ENCODE measurements at places on chromosomes 1 and 21.
A peak's percentile ranks its signal among the peaks of the same experiment; 100 is the strongest.

DNA sequence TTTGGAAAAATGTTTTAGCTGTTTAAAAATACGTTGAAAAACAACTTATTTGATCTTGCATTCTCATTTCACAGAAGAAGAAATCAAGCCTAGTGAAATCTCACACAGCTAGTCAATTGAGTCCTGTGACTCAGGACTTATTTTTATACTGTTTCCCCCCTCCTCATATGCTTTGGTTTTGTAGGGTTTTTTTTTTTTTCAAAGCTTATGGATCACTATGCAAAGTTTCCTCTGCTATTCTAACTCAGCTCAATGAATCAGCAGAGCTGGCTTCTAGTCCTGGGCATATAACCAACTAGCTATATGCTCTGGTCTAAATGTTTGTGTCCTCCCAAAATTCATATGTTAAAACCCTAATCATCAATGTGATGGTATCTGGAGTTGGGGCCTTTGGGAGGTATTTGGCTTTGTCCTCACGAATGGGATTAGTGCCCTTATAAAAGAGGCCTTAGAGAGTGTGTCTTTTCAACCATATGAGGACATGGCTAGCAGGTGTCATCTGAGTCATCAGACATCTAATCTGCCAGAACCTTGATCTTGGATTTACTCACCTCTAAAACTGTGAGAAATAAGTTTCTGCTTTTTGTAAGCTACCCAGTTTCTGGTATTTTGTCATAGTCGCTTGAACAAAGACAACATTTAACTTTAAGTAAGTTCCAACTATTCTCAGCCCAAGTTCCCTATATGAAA, 317.2 kb upstream of the C1orf87 start:
- DNase-seq, result no peak

- DNase-seq, result no peak
Observed at GRCh38 chr1:39328586-39329121, 124.2 kb downstream of the MACF1 start.

DNA sequence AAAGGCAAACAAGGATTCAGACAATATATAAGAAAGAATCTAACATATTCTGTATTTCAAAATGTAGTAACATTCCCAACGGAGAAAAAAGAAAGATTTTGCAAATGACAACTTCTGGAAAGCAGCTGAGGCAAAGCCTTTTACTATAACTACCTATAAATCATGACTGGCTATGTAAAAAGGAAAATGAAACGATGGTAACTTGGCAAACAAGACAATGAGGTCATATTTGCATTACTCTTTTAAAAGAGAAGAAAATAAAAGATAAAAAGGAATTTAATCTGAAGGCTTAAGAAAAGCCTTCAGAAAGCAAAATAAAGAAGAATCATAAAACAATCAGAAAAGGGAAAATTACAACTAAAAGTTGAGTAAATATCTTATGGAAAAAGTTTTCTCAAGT, 25.1 kb upstream of the ASPM start:
- DNase-seq, result no peak

DNA sequence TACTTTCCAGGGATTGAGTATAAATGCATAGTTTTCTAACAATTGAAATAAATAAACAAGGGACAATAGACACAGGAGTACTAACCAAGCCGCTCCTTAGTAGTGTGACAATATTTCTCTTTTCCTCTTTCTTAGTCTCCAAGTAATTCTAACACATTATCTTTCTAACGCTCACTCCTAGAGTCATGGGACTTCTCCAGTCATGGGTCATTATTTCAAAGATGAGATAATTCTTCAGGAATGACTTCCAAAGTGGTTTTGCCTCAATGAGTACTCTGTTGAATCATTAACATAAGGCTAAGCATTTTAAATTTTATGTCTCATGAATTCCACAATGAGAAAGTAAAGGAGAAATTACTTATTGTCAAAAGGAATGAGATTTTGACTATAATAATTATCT, 605.8 kb upstream of the ADAMTS5 start:
- DNase-seq, result no peak

DNA sequence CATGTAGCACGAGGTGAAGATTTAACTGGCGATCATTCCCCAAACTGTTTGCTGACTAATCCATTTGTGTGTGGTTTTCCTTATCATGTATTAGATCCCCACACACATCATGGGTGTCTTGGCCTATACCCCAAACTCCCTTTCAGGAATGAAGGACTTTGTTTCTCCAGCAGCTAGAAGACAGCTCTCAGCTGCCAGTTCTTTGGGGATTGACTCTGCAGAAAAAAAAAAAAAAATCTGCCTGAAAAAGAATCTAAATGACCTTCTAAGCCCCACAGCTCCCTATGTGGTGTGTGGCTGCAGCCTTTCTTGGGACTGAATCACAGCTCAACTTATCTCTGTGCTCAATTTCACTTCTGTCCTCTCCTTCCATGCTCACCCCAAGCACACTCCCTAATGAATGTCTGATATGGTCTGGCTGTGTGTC, 256.3 kb upstream of the DUSP10 start:
- no peak for DNase-seq

GRCh38 chr1:146039844-146040194, 18.3 kb upstream of the HJV start:
- DNase-seq, result no peak

DNA sequence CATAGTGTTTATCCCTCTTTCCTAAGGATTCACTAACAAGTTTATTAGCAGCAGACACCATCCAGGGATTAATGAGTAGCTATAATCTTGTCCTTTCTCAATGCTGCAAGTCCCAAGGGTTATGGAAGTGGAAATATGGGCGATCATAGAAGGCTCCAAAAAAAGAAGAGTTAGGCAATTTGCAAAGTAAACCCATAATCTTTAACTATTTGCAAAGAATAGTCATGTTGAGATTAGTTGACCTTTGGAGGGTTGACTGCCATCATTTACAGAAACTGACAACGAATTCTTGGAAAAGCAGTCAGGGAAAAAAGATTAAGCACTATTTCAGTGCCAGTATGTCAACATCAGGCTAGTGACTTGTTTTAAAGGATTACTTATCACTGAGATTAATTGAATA, 169.9 kb downstream of the KCNT2 start:
- DNase-seq, result no peak

- DNase-seq, result no peak
Observed at GRCh38 chr1:208089761-208090370, 154.3 kb downstream of the PLXNA2 start.

GRCh38 chr1:32918179-32918578, 17.0 kb upstream of the TMEM54 start:
- no peak for DNase-seq

GRCh38 chr1:165937829-165938228, 110.4 kb downstream of the UCK2 start:
- no peak for DNase-seq

- no peak for DNase-seq
Observed at GRCh38 chr1:11862890-11863289, 4.1 kb upstream of the NPPB start.

DNA sequence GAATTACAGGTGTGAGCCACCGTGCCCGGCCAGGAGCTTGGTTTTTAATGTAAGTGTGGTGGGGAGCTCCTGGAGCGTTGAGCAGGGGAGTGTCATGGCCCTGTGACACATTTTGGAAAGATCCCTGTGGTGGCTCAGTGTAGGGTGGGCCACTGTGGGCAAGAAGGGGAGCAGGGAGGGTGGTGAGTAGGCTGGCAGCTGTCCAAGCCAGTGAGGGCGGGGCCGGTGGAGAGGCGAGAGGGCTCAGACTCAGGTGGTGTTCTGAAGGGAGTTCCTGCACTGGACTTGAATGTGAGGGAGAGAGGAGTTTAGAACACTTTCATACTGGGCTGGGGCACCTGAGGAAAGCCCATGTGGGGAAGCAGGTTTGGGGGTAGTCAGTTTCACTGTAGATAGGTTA, 3.1 kb upstream of the EVA1B start:
- no peak for DNase-seq

- DNase-seq, result no peak
Observed at GRCh38 chr1:61362351-61362750, 280.0 kb downstream of the NFIA start.

DNA sequence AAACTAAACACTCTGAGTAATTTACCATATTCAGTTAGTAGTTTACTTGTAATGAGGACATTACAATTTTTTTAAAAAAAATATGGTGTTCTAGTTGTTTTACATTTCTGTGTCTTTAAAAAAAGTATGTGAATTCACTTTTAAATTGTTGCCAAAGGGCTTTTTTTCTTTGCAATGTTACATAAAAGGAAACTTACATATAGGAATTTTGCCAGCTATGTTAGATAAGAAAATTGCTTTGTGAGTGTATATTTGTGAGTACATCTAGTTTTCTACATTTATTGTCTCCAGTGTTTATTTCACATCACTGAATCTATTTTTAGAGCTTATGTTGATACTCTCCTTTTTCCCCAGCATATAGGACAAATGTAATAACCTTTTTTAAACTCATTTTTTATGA, 206.8 kb downstream of the GPR52 start:
- DNase-seq, result no peak

- no peak for DNase-seq
Observed at GRCh38 chr21:22421416-22422180, 1423.4 kb downstream of the NCAM2 start.

DNA sequence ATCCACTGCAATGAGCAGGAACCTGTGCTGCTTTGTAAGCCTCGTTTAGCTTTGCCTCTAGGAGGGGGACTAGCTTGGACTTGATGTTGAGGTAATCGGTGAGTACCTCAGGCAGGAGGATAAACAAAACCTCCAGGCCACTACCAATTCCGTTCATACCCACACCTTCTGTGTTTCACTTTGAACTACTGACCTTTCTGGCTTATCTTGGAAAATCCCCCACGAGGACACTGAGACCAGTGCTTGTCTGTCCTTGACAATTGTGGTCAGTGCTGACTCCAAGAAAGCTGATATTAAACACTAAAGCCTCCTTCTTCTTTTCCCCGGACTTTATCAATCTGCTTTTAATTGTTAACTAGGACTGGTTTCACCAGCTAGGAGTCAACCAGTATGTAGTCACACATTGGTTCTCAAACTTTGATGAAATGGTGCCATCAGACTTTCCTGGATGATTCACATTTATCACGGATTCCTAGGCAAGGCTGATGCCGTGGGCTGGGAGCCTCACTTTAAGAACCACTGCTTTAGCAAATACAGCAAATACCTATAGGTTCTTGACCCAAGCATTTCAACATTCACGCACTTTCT, 52.7 kb downstream of the TGFB2 start:
- no peak for DNase-seq

DNA sequence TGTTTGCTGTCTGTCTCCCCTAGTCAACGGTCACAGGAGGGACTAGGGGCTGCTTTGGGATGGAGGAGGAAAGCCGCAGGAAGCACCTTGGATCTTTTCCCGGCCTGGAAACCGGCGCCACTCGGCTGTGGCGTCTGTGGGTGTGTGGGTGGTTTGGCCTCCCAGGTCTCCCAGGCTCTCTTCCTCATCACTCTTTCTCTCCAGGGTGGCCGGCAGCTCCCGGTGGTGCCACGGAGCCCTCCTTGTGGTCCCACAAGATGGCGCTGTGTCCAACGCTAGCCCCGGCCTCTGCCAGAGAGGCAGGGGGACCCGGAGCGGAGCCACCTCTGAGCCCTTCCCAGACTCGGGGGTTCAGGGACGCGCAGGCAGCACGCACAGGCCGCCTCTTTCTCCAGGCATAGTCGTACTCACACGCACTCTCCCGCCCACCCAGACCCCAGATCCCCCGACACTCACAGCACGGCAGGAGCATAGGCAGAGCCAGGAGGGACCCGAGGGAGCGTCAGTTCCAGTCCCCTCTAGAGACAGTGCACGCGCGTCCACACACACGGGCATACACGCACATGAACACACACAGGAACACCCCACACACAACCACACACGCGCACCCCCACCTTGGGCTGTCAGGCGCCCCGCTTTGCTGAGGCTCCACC, 31.2 kb downstream of the CDCP2 start:
- peak; percentile 79 for DNase-seq

- DNase-seq, result no peak
Observed at GRCh38 chr1:209249785-209250440, 333.6 kb upstream of the CAMK1G start.

GRCh38 chr1:12593621-12594066, 24.4 kb downstream of the DHRS3 start:
- no peak for DNase-seq

- DNase-seq, result no peak
Observed at GRCh38 chr21:25756190-25756932, 21.6 kb downstream of the GABPA start.

DNA sequence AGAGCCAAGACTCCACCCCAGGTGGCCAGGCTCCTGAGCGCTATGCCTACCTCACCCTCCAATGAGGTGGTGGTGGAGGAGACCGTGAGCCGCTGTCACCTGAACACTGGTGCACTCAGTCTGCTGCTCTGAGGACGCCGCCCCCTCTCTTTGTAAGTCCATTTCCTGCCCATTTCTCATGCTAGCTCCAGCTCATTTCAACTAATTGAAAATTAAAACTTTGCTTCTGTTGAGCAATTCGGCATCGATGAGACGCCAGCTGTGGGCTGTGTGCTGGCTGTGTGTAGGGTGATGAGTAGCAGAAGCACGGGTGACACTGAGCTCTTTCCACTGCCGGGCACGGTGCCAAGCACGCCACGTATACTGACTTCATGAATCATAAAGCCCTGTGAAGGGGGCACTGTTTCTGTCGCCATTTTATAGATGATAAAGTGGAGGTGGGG, 11.2 kb downstream of the TNFRSF1B start:
- DNase-seq, result no peak

DNA sequence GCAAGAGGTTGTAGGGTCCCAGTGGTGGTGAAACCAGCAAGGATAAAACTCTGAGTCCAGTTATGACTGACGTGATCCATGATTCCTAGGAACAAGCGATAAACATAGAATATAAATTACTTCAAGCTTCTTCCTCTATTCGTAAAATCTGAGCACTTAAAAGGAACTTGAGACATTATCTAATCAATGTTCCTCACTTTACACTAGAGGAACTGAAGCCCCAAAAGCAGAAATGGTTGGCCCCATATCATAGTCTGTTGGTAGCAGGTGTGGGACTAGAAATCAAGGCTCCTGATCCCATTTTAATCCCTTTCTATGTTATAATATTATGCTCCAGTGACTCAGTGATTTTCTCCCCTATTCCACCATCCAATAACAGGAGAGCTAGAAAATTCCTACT, 21.9 kb upstream of the MNDA start:
- DNase-seq, result no peak

- DNase-seq, result no peak
Observed at GRCh38 chr1:48182439-48182838, 40.1 kb upstream of the SLC5A9 start.

DNA sequence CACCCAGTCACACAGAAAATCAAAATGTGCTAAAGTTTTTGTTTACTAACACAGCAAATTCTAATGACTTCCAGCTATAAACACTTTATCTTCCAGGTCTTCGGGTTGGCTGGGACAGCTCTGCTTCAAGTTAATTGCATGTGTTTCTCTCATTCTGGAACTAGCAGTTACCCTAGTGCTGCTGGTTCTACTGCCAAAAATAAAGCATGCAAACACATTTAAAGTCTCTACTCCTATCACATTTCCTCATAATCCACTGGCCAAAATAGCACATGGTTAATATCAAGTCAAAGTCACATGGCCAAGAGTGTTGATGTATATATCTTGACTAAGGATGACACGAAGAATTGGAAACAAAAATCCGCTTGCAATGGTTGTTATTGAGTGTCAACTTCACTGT, 973.1 kb upstream of the ADGRL2 start:
- no peak for DNase-seq
